ENCODE measurements at places on chromosomes 7 and 10.

DNA sequence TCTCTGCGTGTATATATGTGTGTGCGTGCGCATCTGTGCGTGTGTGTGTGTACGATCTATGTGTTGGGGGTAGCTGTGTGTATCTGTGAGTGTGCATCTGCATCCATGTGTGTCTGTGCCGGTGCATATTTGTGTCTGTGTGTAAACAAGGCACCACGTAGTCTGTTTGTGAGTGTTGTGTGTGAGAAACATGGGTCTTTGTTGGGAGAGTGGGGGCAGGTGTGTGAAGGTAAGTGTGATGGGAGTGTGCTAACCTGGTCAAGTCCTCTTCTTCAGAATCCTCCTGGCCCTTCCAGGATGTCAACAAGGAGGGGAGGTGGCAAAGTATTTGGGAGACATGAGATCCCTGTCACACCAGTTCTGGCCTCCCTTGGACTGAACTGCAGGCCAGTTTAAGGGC lies 87.2 kb downstream of the HIF1AN start:
- no peak for DNase-seq

DNA sequence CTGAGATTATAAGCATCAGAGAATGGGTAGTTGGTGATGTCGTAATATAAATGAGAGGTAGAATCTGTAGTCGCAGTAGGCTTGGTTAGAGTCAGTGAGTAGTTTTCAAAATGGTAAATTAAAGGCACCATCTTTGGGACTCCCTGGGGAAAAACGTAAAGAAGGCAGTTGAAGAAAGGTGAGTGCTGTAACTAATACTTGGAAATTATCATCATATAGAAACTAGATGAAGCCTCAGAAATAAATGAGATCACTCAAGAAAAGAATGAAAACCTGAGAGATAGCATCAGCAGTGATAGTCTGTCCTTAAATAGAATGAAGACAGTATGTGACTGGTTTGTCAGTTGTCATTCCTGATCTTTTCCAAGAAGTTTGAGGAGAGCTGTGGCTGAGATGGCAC lies 23.8 kb downstream of the PALS2 start:
- DNase-seq, result no peak

GRCh38 chr7:43337191-43337590 lies 224.7 kb downstream of the HECW1 start:
- no peak for DNase-seq

DNA sequence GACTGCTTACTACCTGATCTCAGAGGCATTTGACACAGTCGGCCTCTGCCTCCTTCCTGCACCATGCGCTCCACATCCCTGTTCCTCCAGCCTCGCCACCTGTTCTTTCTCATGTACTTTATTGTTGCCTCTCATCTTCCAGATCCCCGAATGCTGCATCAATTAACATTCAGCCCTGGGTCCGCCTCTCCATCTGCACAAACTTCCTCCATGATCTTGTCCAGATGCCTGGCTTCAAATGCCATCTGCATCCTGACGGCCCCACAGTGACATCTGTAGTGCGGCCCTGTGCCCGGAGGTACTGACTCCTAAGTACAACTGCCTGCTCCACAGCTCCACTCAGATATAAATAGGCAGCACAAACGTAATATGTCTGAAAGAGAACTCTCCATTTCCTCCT lies 51.2 kb upstream of the STK17A start:
- DNase-seq, result no peak

GRCh38 chr7:51789489-51789888 lies 472.9 kb upstream of the COBL start:
- DNase-seq, result no peak

DNA sequence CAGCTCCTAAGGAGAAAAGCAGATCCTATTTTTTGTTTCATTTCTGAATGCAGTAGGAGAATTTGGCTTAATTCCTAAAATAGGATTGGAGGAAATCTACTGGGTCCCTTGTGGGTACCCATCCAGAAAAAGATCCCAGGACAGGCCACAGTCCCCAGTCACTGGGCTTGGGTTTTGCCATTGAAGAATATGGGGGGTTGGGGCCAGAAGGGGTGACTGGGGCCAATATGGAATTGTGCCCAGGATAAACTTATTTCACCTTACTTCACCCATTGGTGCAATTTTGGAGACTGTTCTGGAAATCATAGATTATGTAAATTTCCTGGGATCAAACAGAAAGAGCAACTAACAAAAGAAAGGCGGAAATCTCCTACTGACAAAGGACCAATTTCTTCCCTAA lies 5.0 kb downstream of the HOXA5 start:
- no peak for DNase-seq

- no peak for DNase-seq
These were observed 12.3 kb downstream of the DDIT4 start for GRCh38 chr10:72285972-72286521.

DNA sequence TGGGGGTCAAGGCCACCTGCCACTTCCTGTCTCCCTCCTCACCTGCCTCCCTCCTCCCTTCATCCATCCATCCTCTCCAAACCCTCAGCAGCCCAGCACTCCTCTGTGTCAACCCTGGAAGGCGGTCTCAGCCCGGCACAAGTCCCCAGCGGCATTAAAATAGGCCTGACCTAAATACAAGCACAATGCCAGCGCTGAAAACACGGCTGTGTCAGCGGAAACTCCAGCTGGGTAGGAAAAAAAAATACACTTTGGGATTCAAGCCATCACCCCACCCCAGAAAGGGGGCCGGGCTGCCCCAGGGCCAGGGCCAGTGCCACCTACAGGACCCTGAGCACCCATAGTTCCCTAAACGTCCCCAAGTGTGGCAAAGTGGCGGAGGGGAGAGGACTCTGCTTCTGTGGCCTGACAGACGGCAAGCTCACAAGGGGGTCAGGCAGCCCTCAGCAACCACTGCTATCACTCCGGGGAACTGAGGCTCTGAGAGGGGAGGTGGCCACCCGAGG lies 22.7 kb upstream of the GTF2IRD1 start:
- peak; percentile 58 for DNase-seq

GRCh38 chr7:158266817-158267741 lies 320.5 kb downstream of the PTPRN2 start:
- no peak for DNase-seq

DNA sequence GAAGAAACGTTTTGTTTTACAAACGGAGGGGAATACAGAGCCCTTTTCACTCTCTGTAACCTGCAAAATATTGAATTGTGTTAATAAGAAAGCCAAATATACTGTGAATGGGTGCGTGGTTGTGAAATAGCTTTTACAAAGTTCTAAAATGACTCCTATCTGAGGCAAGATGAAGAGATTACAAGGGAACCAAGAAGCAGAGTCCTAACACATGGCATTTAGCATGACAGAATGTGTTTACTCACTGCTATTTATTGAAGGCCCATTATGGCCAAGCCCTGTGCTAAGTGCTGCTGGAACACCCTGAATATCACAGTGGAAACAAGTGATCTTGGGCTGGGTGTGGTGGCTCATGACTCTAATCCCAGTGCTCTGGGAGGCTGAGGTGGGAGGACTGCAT lies 12.9 kb downstream of the JCAD start:
- DNase-seq, result no peak

DNA sequence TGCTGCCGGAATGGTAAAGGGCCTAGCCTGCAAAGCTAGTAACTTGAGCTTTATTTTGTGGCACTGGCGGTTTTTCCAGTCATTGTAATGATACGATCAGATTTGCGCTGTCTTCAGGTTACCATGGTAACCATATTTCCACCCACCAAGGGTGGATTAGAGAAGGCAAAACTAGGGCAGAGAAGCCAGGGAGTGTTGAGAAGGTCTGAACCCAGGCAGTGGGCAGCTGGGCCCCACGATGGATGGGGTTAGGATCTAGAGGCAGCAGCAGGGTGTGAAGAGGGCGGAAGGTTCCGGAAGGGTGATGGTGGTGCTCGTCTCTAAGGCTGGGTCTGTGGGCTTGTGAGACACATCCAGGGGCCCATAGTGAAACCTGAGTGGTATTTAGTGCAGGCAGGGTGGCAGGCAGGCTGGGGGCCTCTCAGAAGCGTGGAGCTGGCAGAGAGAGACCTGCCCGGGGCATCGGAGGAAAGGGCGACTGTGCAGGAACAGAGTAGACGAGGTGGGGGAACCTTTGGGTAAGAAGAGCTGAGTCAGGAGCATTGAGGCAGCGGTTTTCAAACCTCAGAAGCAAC lies 87.9 kb upstream of the GTF2I start:
- no peak for DNase-seq

GRCh38 chr7:129643550-129644170 lies 32.1 kb downstream of the NRF1 start:
- no peak for DNase-seq

GRCh38 chr7:15862016-15862780 lies 175.7 kb upstream of the MEOX2 start:
- DNase-seq, result no peak

- DNase-seq, result no peak
These were observed 254.2 kb downstream of the COBL start for GRCh38 chr7:51062222-51062987.

- DNase-seq, result no peak
These were observed 6.1 kb downstream of the SVOPL start for GRCh38 chr7:138695106-138695505.

DNA sequence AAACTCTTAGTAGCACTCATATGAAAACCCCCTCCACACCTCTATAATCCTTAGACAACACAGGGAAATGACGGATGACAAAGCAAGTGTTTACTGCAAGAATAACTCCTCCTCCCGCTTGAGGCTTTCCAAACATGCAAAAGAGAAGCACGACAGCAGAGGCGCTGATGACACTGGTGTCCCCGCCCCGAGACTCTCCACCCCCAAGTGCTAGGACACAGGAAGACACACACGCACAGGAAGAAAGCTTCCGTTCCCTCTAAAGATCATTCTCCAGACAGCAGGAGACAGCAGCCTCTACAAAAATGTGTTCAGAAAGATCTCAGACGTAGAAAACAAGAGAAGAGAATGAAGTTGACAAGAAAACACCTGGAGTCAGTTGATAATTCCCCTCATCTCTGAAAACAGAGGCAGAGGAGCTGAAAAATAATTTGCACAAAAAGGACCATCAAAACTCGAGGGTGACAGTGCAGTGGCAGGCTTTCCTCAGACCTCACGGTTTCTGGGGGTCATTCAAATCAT lies 90.2 kb downstream of the DLG5 start:
- DNase-seq, result no peak

- no peak for DNase-seq
These were observed 39.6 kb downstream of the CLEC2L start for GRCh38 chr7:139562961-139563565.

- DNase-seq, result peak; percentile 46
These were observed 621 bp upstream of the MORN4 start for GRCh38 chr10:97633921-97634320.

DNA sequence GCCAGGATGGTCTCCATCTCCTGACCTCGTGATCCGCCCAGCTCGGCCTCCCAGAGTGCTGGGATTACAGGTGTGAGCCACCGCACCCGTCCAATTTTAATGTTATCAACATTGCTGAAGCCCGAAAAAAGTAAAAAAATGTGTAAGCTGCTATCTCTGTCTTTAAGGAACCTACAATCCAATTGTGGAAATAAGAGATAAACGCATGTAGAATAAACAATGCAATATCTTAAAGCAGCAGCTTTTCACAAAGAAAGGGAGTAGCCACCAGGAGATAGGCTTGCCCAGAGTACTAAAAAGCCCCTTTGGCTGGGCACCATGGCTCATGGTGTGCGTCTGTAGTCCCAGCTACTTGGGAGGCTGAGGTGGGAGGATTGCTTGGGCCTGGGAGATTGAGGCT lies 282.9 kb upstream of the LYZL1 start:
- no peak for DNase-seq

GRCh38 chr7:116653204-116653603 lies 18.8 kb upstream of the MET start:
- DNase-seq, result no peak

GRCh38 chr10:34590793-34591192 lies 224.3 kb downstream of the PARD3 start:
- no peak for DNase-seq

DNA sequence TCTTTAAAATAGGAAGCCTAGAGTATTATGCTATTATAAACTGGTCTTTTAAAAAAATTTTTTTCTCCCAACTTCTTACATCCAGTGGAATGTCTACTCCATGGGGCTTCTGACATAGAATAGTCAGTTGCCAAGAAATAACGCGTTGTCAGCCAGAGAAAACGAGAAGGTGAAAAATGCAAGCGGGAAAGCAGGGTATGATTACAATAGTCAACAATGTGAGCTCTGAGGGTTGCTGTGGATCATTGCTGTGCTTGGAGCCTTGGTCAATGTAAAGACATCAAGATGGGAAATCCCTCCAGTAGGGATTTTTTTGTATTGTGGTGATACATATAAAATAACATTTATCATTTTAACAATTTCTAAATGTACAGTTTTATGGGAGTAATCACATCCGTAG lies 27.6 kb upstream of the PLPP4 start:
- no peak for DNase-seq

DNA sequence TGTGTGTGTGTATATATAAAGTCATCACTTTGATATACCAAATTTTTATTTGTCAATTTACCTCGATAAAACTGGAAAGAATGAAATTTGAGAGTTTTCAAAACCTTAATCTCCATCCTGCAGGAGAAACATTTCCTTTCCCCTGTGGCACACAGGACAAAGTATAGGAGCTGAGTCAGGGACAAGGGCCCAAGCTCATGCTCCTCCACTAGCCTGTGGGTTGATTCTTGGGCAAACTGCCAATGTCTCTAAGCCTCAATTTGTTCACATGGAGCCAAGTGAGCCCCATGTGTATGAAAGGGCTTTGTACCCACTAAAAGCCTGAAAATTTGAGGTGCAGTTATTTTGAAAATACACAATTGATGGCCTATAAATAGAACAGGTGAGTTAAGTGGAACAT lies 60.3 kb upstream of the IL6 start:
- DNase-seq, result no peak

Data from H9 (cell line).